CD4-positive, alpha-beta T cell treated with Interferon gamma for 1 hour (primary cell): ENCODE measurements at places on chromosomes 4 and X.

DNA sequence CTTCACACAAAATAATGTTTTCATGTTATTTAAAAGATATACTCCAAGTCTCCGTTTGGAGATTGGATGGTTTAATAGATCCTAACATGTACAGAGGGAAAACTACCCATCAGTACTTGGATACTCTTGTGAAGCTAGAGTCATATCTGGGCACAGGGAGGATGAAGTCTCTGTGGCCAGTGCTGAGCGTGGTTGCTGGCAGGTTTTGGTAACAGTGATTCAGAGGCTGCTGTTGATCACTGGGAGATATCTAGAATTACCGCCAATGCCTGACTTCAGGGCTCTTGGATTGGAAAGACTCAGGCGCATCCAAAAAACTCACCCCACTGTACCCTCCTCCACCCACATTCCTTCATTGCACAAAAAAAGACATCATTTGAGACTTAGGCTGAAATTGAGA, 107.2 kb upstream of the PGRMC2 start:
- no peak for DNase-seq

DNA sequence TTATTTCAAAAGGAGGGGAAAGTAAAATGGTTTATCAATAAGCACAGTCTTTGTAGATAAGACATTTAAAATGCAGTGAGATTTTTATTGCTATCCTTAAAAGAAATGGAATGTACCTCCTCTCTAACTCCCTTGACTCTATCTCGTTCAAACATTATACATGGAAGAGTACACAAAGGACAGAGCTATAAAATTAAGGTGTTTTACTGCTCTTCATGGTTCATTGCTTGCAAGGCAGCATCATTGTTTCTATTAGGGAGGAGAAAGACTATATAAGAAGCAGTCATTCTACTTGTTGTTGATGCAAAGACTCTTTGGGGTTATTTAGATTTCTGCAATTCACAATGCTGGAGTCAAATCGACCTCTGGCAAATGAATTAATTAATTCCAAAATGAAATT, 380.2 kb upstream of the NDST3 start:
- DNase-seq: no peak

- DNase-seq: no peak
These were observed 427.5 kb downstream of the RPA4 start for GRCh38 chrX:97311066-97311778.

- DNase-seq: no peak
These were observed 48.4 kb downstream of the ANXA3 start for GRCh38 chr4:78599931-78600375.

DNA sequence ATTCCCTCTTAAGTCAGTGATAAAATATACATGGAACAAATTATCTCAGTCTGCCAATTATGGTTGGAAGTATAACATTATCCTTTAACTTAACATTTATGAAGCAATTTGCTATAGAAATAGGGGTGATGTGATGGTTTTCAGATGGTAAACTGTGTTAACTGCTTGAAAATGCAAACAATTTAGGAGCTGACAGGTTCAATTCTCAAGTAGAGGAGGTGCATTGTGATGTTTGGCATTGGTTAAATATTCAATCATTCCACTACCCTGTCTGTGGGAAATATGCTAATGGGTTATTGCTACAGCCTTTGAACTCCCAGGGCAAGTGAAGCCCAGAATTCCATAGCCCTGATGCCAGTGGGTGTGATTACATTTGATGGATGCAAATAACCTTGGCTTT, 243.4 kb upstream of the GK2 start:
- DNase-seq: no peak

GRCh38 chr4:74539044-74539790, 94.3 kb downstream of the AREG start:
- DNase-seq: no peak

GRCh38 chr4:170391066-170391740, 301.4 kb upstream of the AADAT start:
- no peak for DNase-seq

- no peak for DNase-seq
These were observed 201.6 kb downstream of the STIM2 start for GRCh38 chr4:27062256-27062655.

DNA sequence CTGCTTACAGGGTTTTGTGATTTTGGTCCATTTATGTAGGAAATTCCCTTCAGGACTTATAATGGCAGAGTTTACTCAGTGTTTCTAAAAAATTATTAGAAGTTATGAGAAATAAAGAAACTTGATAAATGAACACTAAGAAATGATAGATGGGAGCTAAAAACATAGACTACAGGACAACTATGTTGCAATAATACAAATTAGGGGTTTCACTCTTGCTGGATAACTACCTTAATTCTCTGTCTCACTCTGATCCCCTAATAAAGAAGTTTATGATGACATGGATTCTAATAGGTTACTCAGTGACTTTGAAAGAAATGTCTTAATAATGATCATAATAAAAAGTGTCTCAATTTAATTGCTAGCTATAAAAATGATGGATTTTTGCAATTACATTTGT, 23.3 kb upstream of the BBS12 start:
- DNase-seq: no peak

GRCh38 chr4:156390599-156391324, 437.1 kb upstream of the CTSO start:
- no peak for DNase-seq

GRCh38 chrX:46588263-46588662, 14.7 kb downstream of the CHST7 start:
- DNase-seq: no peak
